ENCODE measurements at places on chromosomes 1 and 21.

- no peak for DNase-seq
Measured at GRCh38 chr1:44634606-44635189, 39.6 kb downstream of the TMEM53 start.

DNA sequence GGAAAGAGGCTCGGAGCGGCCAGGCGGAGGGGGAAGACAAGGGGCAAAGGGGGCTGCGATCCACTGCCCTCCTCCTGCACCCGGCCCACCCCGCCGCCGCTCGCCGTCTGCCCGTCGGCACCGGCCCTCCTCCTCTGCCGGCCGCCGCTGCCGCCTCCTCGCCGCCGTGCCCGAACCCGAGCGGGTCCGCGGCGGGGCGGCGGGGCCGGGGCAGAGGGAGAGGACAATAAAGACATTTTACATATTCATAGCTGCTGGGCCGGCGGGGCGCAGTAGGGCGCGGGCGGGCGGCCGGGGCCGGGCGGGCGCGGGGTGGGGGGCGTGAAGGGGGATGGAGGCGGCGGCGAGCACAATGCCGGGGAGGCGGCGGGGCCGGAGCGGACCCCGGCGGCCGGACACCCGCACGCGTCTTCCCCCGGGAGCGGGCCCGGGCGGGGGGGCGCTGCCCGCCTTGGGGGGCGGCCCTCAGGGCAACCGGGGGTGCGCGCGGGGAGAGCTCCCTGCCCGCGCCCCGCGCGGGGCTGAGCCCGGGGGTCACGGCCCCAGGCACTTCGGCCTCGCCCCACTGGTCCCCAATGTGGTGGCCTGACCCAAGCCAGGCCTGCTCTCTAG is 546 bp downstream of the POU2F1 start:
- no peak for DNase-seq

GRCh38 chr1:154485910-154486496 is 16.0 kb upstream of the TDRD10 start:
- no peak for DNase-seq

GRCh38 chr1:248849637-248850036 is 9.2 kb downstream of the ZNF692 start:
- DNase-seq = no peak

DNA sequence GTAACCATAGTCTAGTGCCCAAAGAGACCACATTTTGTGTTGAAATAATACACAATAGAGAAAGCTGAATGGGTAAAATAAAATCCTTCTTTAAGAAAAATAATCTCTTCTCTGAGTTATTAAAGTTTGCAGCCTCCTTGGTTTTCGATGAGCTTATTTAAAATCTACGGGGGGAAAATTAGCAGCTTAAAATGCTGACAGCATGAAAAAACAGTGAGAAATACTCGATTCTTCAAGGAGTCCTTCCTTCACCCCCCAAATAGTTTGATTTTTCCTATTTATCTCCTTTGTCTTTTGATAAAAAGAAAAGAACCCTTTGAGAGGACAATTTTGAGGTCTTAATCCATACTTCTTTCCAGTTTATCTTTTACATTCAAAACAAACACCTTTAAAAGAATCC is 394.0 kb upstream of the B3GALT2 start:
- DNase-seq = no peak

GRCh38 chr1:212381397-212382035 is 33.2 kb downstream of the PACC1 start:
- DNase-seq = no peak

- DNase-seq = no peak
Measured at GRCh38 chr1:80846966-80847365, 953.8 kb upstream of the ADGRL2 start.

GRCh38 chr1:53107570-53108322 is 34.7 kb downstream of the SLC1A7 start:
- peak; percentile 92 for DNase-seq

DNA sequence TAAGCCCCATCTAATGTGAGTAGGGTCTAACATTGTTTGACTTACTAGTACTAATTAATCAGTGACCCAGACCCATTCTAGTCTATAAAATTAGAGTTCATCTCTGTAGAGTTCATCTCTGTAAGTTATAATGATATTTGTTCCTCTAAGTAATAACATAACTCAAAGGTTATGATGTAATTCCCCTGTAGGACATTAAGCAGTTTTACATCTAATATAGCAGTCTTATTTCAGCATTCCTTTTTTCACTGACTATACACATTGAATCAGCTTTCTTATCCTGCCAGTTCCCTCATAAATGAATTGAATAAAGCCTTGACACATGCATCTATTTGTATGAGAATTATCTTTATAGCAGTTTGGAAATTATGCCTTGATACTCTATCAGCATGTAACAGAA is 90.9 kb downstream of the SH3GLB1 start:
- no peak for DNase-seq

GRCh38 chr21:16073586-16073985 is 343.8 kb downstream of the USP25 start:
- DNase-seq = no peak

GRCh38 chr21:45887120-45887611 is 94.4 kb upstream of the COL6A1 start:
- no peak for DNase-seq

DNA sequence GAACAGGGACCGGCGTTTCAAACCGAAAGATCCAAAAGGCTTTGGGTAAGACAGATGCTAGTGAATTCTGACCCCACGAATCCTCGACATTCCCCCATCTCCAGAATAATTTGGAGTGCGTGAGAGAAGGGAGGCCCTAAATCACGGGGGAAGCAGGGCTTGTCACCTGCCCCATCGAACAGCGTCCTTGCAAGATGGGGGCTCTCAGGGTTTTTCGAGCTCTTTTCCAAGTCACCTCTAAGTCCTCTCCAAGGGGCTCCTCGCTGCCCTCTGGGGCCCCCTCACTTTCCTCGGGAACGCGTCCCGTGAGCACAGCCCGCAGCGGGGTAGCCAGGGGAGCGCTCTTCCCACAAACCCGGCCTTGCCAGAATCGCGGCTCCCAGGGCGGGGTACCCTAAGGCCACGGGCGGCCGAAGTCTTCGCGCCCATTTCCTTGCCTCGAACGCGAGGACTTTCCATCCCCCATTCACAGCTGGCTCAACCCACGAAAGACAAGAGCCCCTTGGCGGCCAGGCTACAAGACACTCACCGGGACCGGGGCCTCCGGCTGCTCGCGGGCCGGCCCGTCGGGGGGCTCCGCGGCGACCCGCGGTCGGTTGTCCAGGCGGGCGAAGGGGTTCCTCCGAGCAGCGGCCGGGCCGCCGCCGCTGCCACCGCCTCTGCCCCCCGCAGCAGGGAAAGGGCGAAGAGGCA is 546 bp downstream of the DONSON start:
- no peak for DNase-seq

DNA sequence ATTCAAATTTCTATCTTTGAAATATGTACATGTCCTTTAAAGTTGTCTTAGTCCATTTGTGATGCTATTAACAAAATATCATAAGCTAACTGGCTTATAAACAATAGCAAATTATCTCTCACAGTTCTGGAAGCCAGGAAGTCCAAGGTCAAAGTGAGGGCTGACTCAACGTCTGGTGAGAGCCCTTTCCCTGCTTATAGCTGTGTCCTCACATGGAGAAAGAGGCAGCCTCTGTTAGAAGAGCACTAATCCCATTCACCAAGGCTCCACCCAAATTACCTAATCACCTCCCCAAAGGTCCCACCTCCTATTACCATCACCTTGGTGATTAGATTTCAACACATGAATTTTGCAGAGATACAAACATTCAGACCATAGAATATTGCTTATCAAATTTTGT is 450.1 kb upstream of the BEND5 start:
- no peak for DNase-seq

- no peak for DNase-seq
Measured at GRCh38 chr21:24298040-24298439, 1309.2 kb downstream of the MRPL39 start.

DNA sequence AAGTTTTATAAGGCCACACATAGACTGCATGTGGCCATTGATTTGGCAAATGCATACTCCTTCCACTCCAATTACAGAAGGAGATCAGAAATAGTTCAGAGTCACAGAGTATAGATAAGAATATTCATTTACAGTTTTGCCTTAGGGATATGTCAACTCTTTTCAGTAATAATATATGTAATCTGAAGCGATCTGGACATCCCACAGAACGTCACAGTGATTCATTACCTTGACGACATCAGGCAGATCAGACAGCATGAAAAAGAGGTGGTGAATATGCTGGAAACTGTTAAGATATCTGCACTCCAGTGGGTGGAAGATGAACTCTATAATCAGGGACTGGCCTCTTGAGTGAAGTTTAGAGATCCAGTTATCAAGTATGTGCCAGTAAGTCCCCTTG is 240.4 kb downstream of the DPYD start:
- no peak for DNase-seq

GRCh38 chr1:236896716-236897115 is 101.6 kb downstream of the MTR start:
- DNase-seq = no peak

- DNase-seq = no peak
Measured at GRCh38 chr1:27116232-27116631, 38.7 kb downstream of the SLC9A1 start.

DNA sequence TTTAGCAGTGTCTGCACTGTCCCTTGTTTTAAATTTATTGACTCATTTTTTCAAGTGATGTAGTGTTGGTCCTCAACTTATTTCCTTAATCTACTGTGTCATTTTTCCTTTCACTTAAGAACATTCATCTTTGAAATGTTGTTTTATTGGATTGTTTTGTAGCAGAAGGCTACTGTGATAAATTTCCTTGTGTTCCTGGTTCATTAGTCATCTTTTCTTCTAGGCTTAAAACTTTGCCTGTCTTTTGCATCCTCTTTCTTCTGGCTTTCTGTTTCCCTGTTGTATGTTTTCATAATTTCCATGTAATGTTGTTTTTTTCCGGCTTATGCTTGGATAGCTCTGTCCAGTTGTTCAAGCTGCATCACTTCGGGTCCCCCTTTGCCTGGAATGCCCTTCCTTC is 61.9 kb downstream of the UBE2T start:
- no peak for DNase-seq

GRCh38 chr1:202203238-202204039 is 9.8 kb downstream of the LGR6 start:
- no peak for DNase-seq

DNA sequence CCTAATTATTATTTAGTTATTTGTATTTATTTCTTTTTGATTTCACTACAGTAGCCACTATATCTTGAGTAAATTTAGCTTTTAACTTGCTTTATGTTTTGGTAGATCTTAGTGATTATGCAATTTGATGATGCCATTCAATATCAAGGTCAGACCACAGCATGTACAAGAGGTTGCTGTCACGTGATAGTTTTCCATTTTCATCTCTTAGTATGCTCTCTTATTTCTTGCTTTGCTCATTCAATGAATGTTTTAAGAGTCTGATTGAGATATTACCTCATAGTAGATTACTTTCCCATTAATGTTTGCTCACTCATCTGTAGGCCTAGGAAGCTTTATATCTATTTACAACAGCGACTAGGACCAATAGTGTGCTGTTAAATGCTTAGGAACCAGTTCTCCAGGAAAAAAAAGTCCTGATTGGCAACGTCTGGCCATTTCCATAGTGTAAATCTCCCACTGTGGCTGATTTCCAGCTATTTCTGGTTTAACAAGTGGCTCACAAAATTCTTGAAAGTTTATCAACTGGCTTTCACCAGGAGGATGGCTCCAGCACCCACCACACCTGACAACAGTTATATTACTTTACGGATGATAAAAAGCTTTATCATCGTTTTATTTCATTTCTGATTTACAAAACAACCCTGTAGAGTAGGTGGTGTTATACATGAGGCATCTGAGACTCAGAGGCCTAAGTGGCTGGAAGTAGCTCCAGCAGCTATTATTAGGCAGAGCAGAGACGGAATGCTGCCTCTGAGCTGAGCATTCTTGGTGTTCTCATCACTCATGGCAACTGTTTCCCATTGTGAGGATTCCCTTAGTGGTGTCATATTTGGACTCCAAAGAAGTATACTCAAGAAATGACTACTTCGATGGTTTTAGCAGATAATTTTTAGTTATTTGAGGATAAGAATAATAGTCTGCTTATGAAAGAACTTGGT is 235.2 kb downstream of the DISC1 start:
- peak; percentile 88 for DNase-seq

DNA sequence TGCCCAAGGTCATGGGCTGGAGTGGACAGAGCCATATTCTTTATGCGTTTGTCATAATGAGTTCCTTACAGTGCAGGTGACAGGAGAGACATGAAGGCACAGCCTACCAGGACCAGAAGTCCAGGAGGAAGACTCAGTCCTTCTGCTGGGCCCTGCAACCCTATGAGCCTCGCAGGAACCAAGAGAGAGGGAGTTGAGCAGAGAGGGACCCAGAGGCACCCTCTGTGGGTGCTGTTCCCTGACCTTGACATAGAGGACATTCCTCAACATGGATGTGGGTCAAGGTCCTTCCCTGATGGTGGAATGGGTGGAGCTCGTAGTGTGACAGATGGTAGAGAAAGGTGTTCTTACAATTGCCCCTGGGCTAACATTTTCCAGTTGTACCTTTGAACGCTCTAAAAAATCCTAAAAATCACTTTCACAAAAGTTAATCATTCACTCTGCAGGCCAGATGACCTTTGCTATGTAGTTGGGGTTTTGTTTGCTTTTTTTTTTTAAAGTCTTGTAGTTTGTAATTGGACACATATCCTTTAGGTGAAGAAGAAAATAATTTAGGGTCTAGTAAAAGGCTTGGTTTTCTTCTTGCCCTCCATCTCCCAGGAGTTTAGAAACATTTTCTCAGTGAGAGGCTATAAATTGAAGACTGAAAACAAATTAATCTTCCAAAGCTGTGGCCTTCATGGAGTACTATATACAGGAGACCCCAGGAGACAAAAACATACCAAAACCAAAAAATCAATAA is 41.9 kb downstream of the MAB21L3 start:
- no peak for DNase-seq

All from LNCaP clone FGC (cell line).